ENCODE measurements at places on chromosomes 12 and 14.

- DNase-seq, result no peak
These were observed 1.0 kb upstream of the CAMKK2 start for GRCh38 chr12:121297435-121297991.

DNA sequence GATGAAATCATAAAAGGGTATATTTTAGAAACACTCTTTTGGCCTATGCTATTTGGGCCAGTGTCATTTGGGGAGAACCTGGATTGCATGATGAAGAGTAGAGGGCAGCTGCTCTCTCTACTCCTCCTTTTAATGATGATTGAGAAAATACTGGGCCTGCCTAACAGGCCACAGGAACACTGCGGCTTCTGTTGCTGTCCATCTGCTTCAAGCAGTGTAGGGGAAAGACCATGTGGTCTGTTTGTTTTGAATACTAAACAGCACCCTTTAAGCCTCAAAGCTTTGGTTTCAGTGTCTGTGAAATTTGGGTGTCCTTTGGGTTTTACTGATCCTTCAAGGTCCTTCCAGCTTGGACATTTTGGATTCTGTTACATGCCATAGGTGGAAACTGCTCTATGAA is 78.0 kb downstream of the TTC6 start:
- DNase-seq, result no peak

DNA sequence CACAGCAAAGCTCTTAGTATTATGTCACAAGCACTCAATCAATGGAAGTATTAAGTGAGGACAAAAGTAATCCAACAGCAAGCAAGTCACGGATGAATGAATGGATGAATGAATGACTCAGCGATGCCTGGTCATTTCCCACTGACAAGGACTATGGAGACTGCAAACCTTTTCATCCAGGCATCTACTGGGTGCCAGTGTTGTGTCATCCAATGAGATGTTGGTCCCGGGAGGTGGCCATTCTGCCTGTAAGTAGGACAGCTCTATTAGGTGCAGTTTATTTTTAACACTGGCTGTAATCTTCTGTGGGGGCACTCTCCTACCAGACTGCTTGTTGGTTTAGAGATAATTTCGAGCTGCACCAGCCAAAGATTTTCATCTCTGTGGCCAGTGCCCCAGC is 39.4 kb downstream of the STAB2 start:
- DNase-seq, result no peak

DNA sequence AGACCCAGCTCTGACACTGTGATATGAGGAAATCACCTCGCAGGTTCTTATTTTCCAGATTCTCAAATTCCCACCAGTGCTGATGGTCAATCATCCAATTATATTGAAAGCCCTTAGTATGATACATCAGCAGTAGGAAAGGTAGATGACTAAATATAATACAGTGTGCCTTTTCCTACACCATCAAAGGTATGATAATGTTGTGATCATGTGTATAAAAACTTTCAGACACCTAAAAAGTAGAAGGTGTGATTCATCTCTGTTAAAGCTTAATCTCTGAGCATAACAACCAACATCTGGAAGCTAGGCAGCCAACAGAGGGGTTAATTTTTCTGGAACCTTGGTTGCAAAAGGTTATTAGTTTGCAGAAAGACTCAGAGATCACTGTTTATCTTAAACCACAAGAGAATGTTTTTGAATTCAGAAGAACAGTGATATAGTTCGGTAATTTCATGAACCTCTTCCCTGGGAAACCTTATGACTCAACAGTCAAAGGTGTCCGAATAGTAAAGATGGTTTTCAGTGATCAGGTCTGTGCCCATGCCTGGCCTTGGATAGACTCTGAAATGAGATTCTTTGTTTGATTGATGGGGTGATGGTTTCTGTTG is 122.5 kb downstream of the ETV6 start:
- no peak for DNase-seq

DNA sequence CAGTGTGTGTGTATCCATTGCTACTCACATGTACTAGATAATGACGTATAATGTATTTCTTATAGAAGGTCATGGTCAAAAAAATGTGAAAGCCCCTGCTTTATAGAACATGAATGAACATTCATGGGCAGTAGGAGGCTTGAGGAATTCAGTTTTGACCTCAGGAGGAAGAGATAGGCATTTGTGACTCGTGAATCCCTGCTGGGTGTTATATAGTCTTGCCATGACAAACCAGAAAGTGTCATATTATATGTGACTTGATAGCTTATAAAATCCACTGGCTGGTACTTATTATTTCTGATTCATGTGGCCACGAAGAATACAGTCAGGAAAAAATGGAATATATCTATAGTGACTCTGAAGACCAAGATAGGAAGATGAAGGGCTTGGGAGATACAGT is 287.6 kb downstream of the CEP128 start:
- DNase-seq, result no peak

GRCh38 chr14:71698673-71699072 is 233.6 kb upstream of the RGS6 start:
- no peak for DNase-seq

Measured in cortex of kidney (tissue), 1 donor.